ENCODE measurements at places on chromosomes 13 and 19.

DNA sequence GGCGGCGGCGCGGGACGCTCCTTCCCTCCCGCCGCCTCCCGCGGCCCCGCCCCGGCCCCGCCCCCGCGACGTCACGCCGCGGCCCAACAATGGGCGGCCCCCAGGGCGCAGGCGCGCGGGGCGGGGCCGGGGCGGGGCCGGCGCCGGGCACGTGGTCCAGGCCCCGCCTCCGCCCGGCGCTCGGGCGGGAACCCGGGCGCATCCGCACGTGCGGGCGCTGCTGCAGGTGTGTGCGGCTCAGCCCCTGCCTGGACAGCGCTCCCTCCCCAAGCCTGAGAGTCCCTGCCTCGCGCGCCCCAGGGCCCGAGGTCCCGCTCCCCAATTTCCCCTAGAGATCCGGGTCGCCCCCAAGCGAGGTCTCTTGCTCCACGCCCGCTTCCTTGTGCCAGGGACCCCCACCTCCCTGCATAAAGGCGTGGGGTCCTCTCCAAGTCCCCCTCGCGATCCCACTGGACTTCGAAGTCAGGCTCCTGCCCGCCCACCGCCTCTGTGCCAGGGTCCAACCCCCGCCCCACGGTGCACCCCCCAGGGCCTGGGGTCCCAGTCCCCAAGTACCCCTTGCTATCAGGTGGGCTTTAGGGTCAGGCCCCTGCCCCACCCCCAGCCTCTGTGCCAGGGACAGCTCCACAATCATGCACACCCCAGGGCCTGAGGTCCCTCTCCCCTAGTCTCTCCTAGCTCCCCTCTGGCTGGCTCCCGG lies at the start of gene MEX3D:
Gene MEX3D (minus strand): TSS at position 6 of the 700 bp plus-strand sequence. CDS start 267 bp downstream, outside the sequence.
- peak; percentile 88 for DNase-seq

GRCh38 chr19:50358483-50359327 lies 6.7 kb downstream of the NAPSA start:
- DNase-seq, result peak; percentile 64

GRCh38 chr19:1161716-1162115 lies 12.4 kb downstream of the SBNO2 start:
- DNase-seq, result peak; percentile 49

- no peak for DNase-seq
Observed at GRCh38 chr13:34720618-34721017, 221.5 kb upstream of the NBEA start.

- peak; percentile 32 for DNase-seq
Observed at GRCh38 chr19:2811735-2812413, 7.8 kb upstream of the ZNF554 start.

GRCh38 chr13:60275208-60275607 lies 111.5 kb upstream of the DIAPH3 start:
- DNase-seq, result no peak

GRCh38 chr19:1429750-1430149 lies 8.4 kb upstream of the RPS15 start:
- peak; percentile 82 for DNase-seq

DNA sequence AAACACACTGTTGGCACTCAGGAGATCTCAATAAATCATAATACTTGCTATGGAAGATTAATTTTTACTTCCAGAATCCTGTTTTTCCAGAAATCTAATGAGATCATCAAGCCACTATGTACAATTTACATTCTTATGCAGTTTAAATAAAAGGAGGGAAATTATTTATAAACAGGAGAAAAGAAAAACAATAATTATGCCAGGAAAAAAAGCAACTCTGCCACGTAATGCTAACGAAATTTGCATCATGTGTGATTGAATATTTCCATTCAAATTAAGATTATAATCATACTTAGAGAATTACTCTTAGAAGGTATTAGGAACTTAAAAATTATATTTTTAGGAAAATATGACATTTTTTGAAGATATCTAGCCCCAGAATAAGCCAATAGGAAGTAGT lies 13.0 kb downstream of the FAM124A start:
- no peak for DNase-seq

- DNase-seq, result no peak
Observed at GRCh38 chr13:86946734-86947133, 724.4 kb upstream of the SLITRK5 start.

DNA sequence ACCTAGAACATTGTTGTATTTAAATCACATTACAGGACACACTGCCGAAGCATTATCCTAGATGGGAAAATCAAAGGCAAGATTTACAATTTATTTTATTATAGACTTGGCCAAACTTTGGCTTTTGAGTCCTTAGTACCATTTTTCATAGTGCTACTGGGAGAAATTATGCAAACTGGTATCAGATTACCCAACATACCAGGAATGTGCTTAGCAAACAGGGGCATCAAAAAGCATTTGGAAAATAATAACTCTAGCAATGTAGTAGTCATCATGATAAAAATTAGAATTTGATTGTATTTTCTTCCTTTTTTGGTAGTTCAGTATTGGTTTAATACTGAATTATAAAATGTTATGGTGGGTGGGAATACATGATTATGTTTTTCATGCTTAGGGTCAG lies 34.0 kb downstream of the GPC6 start:
- DNase-seq, result no peak

GRCh38 chr13:32370805-32371204 lies 55.5 kb downstream of the BRCA2 start:
- DNase-seq, result no peak

GRCh38 chr19:42255766-42256745 lies 1.1 kb upstream of the ERF start:
- DNase-seq, result no peak

DNA sequence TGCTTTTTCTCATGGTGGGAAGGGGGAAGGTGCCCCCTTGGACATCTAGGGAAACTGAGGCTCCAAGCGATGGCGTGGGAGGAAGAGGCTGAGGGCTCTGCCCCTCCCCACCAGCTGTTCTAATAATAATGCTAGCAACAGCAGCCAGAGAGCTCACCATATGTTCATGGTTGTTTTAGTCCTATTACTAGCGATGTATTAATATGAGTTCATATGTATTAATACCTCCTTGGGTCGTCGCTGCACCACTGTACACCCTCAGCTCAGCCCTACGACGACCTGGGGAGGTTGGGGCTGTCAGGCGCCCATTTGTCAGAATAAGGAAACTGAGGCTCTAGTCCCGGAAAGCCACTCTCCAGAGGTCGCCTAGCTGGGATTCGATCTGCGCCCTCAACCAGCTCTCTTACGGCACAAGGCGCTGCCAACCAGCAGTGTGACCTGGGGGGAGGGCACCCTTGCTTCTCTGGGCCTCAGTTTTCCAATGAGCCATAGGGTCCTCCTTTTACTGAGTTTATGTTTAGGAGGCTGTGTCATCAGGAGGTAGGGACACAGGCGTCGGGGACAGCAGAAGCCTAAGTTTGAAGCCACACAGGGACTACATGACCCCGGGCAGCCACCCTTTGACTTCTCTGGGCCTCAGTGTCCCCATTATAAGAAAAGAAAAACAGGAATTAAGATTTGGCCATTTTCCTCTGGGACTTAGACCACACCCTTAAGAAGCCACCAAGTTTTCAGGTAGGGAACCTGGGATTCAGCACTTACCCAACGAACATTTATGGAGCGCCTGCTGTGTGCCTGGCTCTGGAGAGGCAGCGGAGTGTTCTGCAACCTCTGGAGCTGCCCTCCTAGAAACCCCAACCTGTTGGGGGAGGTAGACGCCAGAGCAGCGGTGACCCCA lies 664 bp downstream of the MAST3 start:
- DNase-seq, result no peak

DNA sequence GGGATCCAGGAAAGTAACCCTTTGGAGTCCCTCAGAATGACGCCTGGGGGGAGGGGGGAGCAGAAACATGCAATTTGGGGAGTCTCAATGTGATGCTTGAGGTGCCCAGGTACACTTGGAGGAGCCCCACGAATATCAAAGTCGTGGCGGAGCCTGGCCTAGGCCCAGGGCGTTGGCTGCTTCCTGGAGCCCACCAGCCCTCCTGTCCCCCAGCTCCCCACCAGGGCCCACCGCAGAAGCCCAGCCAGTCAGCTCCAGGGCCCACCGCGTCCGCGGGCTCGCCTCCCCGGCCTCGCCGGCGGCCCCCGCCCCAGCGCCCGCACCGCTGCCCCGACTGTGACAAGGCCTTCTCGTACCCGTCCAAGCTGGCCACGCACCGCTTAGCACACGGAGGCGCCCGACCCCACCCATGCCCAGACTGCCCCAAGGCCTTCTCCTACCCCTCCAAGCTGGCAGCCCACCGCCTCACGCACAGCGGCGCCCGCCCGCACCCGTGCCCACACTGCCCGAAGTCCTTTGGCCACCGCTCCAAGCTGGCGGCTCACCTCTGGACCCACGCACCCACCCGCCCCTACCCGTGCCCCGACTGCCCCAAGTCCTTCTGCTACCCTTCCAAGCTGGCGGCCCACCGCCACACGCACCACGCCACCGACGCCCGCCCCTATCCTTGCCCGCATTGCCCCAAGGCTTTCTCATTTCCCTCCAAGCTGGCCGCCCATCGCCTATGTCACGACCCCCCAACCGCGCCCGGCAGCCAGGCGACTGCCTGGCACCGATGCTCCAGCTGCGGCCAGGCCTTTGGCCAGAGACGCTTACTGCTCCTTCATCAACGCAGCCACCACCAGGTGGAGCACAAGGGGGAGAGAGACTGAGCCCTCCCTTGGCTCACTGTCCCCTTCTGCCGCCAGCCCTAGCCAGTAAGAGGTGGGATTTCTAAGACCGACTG lies 2.1 kb downstream of the ZNF575 start:
- peak; percentile 73 for DNase-seq

GRCh38 chr19:27796073-27796472 lies 1416.9 kb downstream of the UQCRFS1 start:
- no peak for DNase-seq

- DNase-seq, result no peak
Observed at GRCh38 chr19:30253581-30253996, 118.6 kb upstream of the ZNF536 start.

GRCh38 chr19:5046339-5047039 lies 77.6 kb downstream of the KDM4B start:
- DNase-seq, result peak; percentile 56

DNA sequence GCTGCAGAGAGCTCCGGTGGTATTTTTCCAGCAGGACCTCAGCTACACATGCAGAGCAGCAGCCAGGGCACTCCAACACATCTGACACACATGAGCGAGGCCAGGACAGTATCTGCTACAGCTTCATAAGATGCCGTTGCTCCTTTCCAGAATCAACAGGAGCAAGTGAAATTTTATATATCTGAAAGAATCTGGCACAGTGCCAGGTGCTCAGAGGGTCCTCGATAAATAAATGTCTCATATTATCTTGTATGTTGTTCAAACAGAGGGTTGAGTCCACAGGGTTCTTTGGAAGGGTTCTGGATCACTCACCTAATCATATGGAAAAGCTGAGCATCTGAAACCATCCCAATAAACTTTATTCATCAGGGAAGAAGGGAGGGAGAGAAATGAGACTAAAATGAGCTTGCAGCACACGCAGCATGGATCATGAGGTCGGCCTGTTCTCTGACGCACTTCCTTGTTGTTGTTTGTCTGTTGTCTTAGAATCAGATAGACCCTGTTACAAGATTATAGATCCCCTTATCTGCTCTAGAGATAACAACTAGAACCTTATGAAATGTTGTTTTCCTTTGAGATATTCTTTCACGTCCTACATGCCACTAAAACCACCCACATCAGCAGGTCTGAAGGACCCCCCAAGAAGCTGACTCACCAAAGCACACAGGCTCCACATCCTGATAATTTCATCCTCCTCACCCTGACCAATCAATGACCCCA lies 3.2 kb upstream of the METTL21C start:
- DNase-seq, result no peak

GRCh38 chr13:114152831-114153371 lies 20.5 kb upstream of the RASA3 start:
- DNase-seq, result no peak

- DNase-seq, result no peak
Observed at GRCh38 chr19:28126135-28126898, 1086.6 kb downstream of the UQCRFS1 start.

GRCh38 chr13:96940961-96941360 lies 53.3 kb downstream of the OXGR1 start:
- no peak for DNase-seq

DNA sequence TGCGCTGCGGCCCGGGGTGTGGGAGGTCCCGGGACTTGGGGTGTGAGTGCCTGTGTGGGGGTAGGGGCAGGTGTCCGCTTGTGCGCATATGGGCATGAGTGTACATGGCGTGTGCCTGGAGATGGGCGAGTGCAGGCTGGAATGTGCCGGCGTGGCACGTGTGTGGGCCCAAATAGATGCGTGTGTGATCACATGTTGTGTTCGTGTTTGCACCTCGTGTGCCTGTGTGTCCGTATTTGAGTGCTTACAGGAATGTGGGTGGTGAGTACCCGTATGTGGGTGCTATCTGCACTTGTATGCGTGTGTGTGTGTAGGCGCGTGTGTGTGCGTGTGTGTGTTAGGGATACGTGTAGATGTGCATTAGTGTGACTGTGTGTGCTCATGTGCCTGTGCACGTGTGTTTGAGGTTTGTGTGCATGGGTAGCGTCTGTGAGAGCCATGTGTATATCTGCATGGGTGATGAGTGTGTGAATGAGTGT lies 3.4 kb downstream of the ZNF536 start:
- DNase-seq, result no peak

- DNase-seq, result no peak
Observed at GRCh38 chr13:112785483-112785856, 95.6 kb downstream of the ATP11A start.

- DNase-seq, result no peak
Observed at GRCh38 chr19:28039677-28040381, 1173.1 kb downstream of the UQCRFS1 start.

- no peak for DNase-seq
Observed at GRCh38 chr13:20713014-20713376, 9.5 kb downstream of the IL17D start.

- no peak for DNase-seq
Observed at GRCh38 chr19:16901491-16902175, 12.8 kb downstream of the F2RL3 start.

DNA sequence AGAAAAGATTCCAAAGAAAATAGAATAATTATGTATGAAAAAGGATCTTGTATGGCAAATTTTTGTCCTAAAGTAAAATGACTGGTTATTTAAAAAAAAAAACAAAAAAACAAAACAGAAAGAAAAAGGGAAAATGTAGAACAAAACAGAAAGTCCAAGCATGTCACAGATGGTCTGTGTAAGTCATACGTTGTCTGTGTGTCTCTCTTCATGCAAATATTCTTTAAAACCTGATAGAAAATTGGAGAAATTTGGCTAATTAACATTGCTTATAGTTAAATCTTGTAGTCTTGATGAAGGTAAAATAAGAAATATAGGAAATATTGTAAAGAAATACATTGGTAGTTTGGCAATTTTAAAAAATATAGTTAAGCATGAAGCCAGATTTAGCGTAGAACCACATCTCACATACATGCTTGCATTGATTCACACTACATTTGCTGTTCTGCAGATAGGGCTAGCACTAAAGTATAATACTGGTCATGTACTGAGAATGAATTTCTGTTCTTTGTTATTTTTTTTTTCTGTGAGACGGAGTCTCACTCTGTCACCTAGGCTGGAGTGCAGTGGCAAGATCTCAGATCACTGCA lies 58.4 kb downstream of the SPRYD7 start:
- no peak for DNase-seq

All from small intestine (tissue), 16 donors.